ENCODE measurements at places on chromosomes 3 and 15.

- DNase-seq, result peak; percentile 85
Measured at GRCh38 chr3:188230962-188231361, 77.0 kb downstream of the LPP start.

GRCh38 chr3:161796780-161797179 lies 300.2 kb downstream of the OTOL1 start:
- no peak for DNase-seq

DNA sequence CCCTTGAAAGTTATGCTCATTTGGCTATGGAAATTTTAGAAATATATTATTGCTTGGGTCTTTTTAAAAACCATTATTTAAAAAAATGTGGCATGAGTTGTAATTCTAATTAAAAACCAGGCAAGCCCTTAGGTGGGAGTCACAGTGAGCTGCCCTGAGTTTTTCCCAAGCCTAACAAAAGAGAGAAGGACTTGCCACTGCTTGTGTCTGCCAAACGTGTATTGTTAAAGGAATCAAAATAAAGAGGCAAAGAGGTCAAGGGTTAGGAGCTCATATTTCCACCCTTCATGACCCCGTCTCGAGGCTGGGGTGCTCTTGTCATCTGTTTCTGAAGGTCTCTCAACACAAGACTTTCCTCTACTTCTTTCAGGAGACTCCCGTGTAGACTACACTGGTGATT lies 321.1 kb downstream of the ZIC1 start:
- DNase-seq, result no peak

- DNase-seq, result peak; percentile 38
Measured at GRCh38 chr3:49456466-49456865, 13.6 kb upstream of the DAG1 start.

DNA sequence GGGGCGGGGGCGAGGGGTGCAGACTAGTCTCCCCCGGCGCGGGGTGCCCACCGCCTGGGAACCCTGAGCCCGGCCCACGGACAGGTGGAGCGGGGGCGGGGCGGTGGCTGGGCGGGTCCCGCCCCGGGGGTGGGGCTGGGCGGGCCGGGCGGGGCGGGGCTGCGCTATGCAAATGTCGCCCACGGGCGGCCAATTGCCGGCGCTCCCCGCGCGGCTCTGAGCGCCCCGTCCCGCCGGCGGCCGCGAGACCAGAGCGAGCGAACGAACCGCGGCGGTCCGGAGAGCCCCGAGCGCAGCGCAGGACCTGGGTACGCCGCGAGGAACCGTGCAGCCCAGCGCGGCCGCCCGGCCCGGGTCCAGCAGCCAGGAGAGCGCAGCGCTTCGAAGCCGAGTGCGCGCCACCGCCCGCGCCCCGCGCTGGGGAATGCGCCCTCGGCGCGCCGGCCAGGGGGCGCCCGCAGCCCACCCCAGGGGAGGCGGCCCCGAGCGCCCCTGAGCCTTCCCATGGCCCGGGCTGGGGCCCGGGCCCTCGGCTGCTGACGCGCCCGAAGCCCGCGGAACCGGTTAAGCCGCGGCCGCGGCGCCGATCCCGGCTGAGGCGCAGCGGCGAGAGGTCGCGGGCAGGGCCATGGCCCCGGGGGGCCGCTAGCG lies at the start of gene SEMA3F:
Gene SEMA3F, plus strand, starts transcription at position 485 of the 651 bp plus-strand sequence. CDS start 4,299 bp downstream, outside the sequence.
- peak; percentile 60 for DNase-seq

DNA sequence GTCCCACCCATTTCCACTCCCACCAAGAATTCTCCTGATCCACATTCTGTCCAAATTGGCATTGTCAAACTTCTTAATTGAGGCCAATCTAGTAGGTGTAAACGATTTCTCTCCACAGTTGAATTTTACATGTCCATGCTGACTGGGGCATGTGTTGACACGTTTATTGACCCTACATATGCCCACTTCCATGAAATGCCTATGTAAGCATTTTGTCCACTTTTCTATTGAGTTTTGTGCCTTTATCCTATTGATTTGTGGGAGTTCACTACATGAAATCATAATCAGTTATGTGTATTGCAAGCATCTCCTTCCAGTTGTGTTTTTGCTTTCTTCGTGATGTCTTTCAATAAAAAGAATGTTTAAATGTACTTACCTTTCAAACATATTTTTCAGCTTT lies 141.7 kb upstream of the NSMCE3 start:
- DNase-seq, result no peak

Data from M059J (cell line).